Liver (tissue), 10 donors: ENCODE measurements at places on chromosomes 16 and 17.

- no peak for DNase-seq
These were observed 3.3 kb downstream of the SYNRG start for GRCh38 chr17:37605813-37606505.

GRCh38 chr16:85615014-85615851 is 2.1 kb downstream of the GSE1 start:
- peak; percentile 68 for DNase-seq

DNA sequence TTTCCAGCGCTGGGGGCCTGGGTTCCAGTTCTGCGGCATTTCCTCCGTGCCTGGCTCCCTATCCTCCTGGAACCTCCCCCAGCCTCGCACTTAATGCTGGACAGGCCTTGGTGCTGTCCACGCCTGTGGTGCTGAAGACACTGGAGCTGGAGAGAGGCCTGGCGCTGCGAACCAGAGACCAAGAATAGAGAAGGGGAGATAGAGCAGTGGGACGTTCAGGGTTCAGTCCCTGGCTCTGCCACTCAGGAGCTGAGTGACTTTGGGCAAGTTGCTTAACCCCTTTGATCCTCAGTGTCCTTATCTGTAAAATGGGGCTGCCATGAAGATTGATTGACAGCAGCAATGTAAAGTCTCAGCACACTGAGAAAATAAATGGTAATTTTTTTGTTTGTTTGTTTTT is 11.9 kb downstream of the SBK1 start:
- peak; percentile 49 for DNase-seq

GRCh38 chr16:57753448-57754353 is 18.1 kb downstream of the KATNB1 start:
- no peak for DNase-seq

DNA sequence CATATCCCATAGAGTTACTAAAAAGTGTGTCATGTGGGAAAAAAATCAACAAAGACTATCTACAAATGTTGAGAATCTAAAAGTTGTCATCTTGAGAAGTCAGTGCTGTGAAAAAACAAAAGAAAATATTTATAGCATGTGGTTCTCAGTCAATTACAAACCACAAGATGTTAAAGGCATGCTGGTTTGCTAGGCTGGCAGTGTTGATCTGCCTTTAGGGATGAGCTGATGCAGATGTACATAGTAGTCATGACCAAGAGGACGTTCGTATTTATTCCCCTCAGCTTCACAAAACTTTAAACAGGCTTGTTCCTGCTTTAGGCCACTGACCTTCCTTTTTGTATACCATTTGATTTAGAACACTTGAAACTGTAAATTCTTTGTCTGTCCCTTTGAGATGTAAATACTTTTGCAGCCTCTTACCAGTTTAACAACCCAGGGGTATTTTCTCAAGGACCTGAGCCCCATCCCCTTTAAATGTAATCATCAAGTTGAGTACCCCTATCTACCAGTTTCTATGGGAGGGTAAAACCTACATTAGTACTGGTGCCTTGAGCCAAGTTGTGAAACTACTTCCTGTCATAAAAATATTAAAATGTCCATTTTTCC is 446.6 kb downstream of the KCNJ18 start:
- no peak for DNase-seq

GRCh38 chr16:4826526-4826925 is 20.6 kb downstream of the GLYR1 start:
- DNase-seq = no peak

DNA sequence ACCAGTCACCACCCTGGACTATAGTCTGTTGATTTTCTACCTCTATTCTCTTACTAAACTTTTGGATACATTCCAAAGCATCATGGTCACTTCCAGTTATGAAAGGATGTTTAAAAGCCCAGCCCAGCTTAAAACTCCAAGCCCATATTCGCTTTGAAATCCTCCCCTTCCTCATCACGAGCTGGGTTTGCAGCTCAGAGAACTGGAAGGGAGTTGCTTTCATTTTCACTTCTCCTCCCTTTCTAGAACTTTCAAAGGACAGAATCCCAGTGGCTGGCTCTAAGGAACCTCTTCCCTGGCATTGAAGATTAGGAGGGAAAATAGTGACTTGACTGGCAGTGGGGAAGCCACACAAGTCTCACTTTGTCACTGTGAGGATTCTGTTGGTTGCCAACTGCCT is 100.1 kb upstream of the DYNLRB2 start:
- no peak for DNase-seq

DNA sequence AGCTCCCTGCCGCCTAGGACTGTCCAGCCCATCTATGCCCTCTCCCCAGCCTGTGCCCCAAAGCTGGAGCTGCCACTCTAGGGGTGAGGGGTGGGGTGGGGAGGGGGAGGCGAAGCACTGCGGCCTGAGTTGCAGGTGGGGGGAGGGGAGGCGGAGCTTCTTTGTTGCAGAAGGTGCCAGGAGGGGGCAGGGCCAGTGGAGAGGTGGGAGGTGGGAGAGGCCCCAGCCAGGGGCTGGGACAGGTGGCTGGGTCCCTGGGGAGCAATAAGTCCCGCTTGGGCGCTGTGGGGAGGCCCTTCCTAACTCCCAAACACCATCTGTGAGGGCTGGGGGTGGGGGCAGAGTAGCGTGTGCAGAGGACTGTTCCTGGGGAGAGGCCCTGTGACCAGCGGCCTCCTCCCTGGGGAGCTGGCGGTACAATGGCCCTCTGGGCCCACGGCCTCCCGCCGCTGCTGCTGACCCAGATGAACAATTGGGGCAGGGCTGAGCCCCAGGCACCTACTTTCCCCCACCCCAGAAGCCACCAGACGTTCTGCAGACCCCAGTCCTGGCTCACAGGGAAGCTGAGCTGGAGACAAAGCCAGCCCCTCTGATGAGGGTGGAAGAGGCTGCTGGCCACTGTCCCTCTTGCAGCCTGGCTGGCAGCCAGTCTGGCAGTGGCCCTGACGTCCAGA is 2.2 kb upstream of the NTN3 start:
- no peak for DNase-seq

GRCh38 chr16:52906281-52906680 is 146.4 kb downstream of the CHD9NB start:
- no peak for DNase-seq

DNA sequence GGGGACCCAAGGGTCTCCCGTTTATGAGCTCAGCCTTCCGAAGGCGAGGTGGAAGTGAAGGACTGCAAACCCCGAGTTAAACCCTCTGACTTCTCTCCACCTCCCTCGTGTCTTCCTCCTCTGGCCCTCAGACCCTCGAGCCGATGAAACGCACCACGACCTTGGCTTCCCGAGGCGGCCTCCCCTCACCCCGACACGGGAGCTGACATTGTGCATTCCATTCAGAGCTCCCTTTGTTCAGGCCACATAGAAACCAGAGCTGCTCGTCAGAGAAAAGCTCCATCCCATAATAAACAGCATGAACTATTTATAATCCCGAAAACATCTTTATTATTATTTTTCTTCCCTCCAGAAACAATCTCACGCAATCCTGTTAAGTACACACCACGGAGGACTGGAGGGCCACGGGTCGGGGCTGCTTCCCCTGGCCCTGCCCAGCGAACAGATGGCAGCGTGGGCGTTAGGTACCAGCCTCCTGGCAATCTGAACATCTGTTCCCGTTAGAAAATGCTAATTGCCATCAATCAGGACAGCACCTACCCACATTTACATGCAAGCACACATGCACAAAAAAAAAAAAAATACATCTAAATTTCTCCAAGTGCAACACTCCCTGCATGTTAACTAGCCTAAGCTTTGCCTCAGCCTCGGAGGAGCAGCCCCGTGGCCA is 145.7 kb downstream of the RBFOX3 start:
- DNase-seq = no peak

DNA sequence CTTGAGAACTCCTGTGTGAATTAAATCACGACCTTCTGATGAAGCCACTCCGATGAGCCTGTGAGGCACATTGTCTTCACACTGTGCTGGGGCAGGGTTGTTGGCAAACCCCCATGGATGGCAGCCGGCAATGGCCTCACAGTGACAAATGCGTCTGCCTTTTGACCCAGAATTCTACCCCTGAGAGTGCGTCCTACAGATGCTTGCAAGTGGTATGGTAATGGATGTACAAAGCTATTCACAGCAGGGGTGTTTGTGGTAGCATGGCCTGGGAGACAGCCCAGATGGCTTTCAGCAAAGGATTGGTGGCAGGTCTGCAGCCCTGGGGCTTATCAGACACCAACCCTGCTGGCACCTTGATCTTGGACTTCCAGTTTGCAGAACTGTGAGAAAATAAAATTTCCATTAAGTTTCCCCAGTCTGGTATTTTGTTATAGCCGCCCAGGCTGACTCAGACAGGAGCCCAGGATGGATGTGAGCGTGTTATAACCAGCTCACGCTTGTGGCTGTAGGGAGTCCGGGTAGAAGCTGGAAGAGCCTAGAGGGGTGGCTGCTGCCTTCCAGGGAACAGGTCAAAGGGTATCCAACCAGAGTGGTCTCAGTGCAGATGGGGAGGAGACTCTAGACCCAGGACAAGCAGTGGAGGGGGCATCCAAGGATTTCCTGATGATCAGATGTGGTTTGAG is 10.1 kb downstream of the AFMID start:
- no peak for DNase-seq

DNA sequence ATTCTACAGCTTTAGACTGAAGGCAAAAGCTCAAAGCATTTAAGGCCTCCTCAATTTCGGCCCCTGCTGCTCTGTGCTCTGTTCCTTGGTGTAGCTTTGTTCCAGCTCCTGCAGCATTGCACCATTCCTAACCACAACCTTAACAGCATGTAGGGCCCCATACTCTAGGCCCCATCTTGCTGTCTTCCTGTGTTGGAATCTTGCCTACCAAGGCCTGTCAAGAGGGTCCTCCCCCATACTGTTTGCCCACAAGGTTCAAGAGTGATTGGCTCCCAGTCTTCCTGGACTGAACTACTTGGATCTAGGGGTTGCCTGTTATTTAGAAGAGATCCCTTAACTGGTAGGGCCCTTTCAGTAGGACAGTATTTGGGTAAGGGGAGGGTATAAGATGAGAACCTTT is 26.8 kb downstream of the TRPV2 start:
- DNase-seq = no peak

GRCh38 chr17:38598536-38598935 is 7.2 kb downstream of the SRCIN1 start:
- no peak for DNase-seq

GRCh38 chr17:82012640-82013295 is 9.9 kb downstream of the CENPX start:
- DNase-seq = no peak

- no peak for DNase-seq
These were observed 32.2 kb downstream of the ACTG1 start for GRCh38 chr17:81480140-81481072.

DNA sequence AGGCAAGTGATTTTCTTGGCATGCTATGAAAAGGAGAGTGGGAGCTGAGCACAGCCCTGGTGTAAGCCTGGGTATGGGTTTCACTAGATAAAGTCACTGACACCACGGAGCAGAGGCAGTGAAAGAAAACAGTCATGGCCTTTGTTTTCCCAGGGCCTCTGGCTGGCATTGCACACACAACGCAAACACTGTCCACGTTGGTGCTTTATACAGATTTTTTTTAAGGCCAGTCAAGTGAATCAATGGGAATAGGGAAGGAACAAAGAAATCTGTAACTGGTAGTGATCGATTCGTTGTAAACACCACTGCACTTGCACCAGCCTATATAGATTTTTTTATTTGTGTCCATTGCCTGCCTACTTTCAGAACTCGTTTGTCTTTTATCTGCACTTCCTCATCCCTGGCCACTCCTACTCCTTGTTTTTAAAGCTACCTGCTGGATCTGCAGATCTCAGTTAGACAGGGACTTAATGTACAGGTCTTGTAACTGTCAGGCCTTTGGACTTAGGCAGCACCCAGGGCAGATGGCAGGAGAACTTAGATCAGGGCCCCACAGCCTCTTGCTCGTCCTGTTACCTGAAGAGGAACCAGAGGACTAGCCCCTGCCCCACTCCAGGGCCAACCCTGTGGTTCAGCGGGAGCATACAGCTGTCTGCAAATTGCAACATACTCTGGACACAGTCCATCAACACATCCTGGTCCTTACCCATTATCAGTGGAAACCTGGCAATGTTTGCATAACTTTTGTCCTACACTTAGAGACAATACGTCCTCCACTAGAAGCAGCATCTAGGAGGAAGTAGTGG is 10.6 kb upstream of the TMIGD1 start:
- peak; percentile 62 for DNase-seq

- DNase-seq = no peak
These were observed 83.2 kb upstream of the C17orf78 start for GRCh38 chr17:37292429-37293139.

DNA sequence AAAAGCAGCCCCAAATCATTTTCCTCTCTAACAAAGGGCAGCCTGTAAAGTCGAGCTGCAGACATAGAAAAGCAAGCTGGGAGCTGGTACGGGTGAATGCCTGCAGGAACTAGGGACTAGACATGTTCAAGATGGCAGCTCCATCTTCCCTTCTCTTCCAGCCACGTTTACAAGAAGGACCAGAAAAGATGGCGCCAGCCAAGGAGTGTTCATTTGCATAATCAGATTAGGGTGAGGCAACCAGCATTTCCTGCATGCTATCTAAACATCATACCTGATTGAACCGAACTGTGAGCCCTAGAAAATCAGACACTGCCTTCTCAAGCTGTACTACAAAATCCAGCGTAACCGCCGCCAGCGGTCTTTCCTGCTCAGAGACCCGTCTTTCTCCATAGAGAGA is 896.8 kb downstream of the CDH11 start:
- DNase-seq = no peak

DNA sequence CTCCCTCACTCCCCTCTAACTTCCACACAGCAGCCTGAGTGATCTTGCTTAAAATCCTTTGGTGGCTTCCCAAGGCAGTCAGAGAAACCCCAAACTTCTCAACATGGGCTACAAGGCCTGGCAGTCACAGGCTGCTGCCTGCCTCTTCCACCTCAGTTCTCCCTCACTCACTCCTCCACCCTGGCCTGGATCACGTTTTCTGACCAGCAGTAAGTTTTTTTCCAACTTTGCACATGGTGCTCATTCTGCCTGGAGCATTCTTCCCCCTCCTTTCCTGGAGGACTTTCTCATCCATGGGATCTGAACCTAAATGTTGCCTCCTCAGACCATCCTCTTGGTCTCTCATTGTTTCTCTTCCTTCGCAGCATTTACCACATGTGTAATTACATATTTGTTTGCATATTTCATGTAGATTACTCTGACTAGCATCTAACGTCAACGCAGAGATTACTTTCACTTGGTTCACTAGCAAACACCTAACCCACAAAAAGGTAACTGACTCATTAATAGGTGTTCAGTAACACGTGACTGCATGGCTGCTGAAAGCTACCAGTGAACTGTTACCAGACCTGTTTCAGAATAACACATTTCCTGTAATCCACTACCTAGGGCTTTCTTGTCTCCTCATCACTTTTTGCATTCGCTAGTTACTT is 17.1 kb downstream of the GNA13 start:
- DNase-seq = no peak
